ENCODE measurements at places on chromosomes 5 and 9.

DNA sequence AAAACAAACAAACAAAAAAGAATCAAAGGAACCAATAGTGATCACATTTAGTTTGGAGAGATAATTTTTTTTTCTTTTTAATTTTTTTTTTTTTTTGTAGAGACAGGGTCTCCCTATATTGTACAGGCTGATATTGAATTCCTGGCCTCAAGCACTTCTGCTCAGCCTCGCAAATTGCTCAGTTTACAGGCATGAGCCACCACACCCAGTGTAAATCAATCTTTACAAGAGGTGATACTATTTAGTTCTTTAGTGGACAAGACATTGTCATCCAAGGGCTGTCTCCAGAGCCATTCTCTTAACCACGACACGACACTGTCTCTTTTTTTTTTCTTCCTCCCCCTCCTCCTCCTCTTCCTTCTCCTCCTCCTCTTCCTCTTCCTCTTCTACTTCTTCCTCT is 29.6 kb downstream of the ERAP2 start:
- H3K27ac ChIP-seq = no peak overlapping the region
- DNase-seq = no peak
- H3K4me3 ChIP-seq = no peak overlapping the region

DNA sequence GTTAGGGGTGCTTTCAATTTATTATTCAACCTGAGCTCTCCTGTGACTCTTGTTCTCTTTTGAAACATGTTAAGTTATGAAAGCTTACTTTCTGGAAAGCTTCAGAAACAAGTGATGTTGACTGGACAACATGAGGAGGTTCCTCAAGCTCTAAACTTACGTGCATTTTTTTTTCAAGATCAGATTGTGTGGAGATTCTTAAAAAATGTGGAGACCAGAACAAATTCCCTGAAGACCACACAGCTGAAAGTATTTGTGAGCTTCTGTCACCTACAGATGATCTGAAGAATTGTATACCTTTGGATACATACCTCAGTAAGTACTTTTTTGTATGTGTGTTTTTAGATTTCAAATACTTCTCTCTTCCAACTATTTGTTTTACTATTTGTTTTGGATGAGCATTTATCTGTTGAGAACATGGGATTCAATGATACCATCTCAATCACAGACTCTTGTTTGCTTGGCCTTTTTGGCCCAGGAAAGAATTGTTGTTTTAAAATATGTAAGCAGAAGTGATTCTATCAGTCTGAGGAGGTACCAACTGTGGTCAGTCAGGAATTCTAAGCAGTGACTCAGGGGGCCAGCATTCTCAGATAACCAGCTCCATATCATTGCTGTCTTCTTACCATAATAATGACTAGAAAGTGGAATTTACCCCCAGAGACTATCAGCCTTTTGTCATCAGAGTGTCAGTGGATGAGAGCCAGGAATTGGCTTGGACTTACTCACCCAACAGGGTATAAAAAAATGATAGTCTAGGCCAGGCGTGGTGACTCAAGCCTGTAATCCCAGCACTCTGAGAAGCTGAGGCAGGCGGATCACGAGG is 34.4 kb upstream of the GLIPR2 start:
- H3K27ac ChIP-seq = peak overlapping the region; percentile 76
- DNase-seq = peak; percentile 41
- no peaks in the 10 kb centered on the region for H3K36me3 ChIP-seq

- no peak overlapping the region for H3K4me3 ChIP-seq
- no peak for DNase-seq
- no peaks in the 10 kb centered on the region for H3K4me1 ChIP-seq
- no peaks in the 10 kb centered on the region for H3K36me3 ChIP-seq
- no peak overlapping the region for H3K27ac ChIP-seq
- no peaks in the 10 kb centered on the region for H3K27me3 ChIP-seq
Measured at GRCh38 chr5:107129051-107129450, 541.7 kb downstream of the EFNA5 start.

GRCh38 chr5:158923799-158924551 is 175.7 kb downstream of the EBF1 start:
- H3K36me3 ChIP-seq = no peaks in the 10 kb centered on the region
- H3K4me1 ChIP-seq = no peaks in the 10 kb centered on the region
- H3K27me3 ChIP-seq = no peaks in the 10 kb centered on the region

- no peaks in the 10 kb centered on the region for H3K4me1 ChIP-seq
- H3K36me3 ChIP-seq = no peaks in the 10 kb centered on the region
- H3K4me3 ChIP-seq = no peak overlapping the region
- no peak for DNase-seq
- H3K27ac ChIP-seq = no peak overlapping the region
- no peaks in the 10 kb centered on the region for H3K27me3 ChIP-seq
Measured at GRCh38 chr5:164277720-164278119, 772.3 kb downstream of the MAT2B start.

- DNase-seq = no peak
- no peak overlapping the region for H3K27ac ChIP-seq
- no peaks in the 10 kb centered on the region for H3K36me3 ChIP-seq
- no peak overlapping the region for H3K4me3 ChIP-seq
Measured at GRCh38 chr5:29811914-29812679, 1381.4 kb upstream of the CDH6 start.

- H3K27me3 ChIP-seq = no peaks in the 10 kb centered on the region
- DNase-seq = no peak
- no peak overlapping the region for H3K27ac ChIP-seq
- no peaks in the 10 kb centered on the region for H3K4me1 ChIP-seq
- H3K36me3 ChIP-seq = no peaks in the 10 kb centered on the region
Measured at GRCh38 chr5:158848634-158849033, 251.1 kb downstream of the EBF1 start.

DNA sequence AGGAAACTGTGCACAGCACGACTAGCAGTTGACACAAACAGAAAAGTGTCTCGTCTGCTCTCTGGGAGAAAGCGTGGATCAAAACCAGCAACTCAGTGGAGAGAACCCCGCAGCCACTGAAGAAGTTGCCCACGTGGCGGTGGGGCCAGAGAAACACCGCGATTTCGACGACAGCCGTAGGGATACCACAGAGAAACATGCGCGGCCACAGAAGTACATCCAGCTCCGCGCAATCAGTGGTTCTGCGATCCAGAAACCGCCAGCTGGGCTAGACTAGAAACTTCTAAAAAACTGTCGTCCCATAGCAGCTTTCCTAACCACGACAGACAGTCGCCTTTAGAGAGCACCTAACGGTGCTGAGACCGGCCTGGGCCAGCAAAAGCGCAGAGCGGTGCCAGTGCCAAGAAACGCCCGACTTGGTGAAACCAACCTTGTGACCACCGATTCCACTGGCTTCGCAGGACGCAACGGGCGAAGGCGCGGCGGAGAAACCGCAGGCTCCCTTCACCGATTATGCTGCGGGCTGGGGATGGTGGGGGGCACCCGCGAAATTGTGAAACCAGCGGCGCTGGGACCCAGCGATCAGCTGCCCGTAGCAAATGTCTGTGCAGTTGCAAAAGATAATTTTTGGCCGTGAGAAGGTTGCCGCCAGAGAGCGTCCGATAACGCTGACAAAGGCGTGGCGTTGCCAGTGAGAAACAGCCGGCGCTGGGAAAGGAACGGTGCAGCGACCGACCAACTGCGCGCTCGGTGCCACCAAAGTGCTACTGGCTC is 2.7 kb upstream of the ANXA2R start:
- H3K36me3 ChIP-seq = no peaks in the 10 kb centered on the region
- no peaks in the 10 kb centered on the region for H3K27me3 ChIP-seq
- DNase-seq = peak; percentile 77
- peak overlapping the region; percentile 94 for H3K27ac ChIP-seq
- H3K4me1 ChIP-seq = no peaks in the 10 kb centered on the region

DNA sequence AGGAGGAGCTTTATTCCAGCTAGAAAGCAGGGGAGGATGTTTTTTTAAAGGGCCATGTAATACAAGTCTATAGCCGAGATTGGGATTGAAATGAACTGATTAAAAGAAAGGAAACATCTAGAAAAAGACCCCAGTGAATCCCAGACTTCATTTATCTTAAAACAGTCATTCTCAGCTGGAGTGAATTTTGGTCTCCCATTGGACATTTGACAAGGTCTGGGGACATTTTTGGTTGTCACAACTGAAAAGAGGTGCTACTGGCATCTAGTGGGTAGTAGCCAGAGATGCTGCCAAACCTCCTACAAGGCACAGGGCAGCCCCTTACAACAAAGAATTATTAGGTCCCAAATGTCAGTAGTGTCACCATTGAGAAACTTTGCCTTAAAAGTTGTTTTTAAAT is 16.3 kb upstream of the SPINK4 start:
- H3K27me3 ChIP-seq = no peaks in the 10 kb centered on the region
- H3K27ac ChIP-seq = no peak overlapping the region
- no peaks in the 10 kb centered on the region for H3K36me3 ChIP-seq

DNA sequence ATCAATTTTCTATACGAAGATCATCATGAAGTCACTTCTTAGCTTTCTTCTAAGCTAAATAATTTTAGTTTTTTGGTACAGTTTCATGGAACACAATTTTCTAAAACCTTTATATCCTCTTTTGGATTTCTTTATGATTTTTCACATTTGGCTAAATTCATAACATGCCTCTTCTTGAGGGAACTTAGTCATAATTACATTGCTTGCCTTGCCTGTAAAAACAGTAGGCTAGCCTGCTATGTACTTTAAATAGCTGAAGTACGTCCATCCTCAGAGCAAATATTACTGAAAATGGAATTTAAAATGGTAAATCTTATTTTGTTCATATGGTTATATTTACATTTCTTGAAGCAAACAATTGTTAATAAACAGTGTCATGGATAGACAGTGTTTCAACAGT is 225.0 kb downstream of the VPS13A start:
- H3K36me3 ChIP-seq = no peaks in the 10 kb centered on the region
- no peaks in the 10 kb centered on the region for H3K4me1 ChIP-seq
- H3K4me3 ChIP-seq = no peak overlapping the region
- no peak overlapping the region for H3K27ac ChIP-seq
- DNase-seq = no peak
- no peaks in the 10 kb centered on the region for H3K27me3 ChIP-seq

- no peaks in the 10 kb centered on the region for H3K36me3 ChIP-seq
- H3K27me3 ChIP-seq = no peaks in the 10 kb centered on the region
Measured at GRCh38 chr5:6424110-6424659, 24.5 kb upstream of the UBE2QL1 start.

GRCh38 chr9:18137815-18138214 is 336.1 kb upstream of the ADAMTSL1 start:
- H3K36me3 ChIP-seq = no peaks in the 10 kb centered on the region
- no peak for DNase-seq
- H3K27me3 ChIP-seq = no peaks in the 10 kb centered on the region

- H3K4me3 ChIP-seq = no peak overlapping the region
- H3K27me3 ChIP-seq = no peaks in the 10 kb centered on the region
- no peaks in the 10 kb centered on the region for H3K36me3 ChIP-seq
- H3K27ac ChIP-seq = no peak overlapping the region
- no peaks in the 10 kb centered on the region for H3K4me1 ChIP-seq
Measured at GRCh38 chr9:68904454-68904853, 109.5 kb downstream of the PRKACG start.

DNA sequence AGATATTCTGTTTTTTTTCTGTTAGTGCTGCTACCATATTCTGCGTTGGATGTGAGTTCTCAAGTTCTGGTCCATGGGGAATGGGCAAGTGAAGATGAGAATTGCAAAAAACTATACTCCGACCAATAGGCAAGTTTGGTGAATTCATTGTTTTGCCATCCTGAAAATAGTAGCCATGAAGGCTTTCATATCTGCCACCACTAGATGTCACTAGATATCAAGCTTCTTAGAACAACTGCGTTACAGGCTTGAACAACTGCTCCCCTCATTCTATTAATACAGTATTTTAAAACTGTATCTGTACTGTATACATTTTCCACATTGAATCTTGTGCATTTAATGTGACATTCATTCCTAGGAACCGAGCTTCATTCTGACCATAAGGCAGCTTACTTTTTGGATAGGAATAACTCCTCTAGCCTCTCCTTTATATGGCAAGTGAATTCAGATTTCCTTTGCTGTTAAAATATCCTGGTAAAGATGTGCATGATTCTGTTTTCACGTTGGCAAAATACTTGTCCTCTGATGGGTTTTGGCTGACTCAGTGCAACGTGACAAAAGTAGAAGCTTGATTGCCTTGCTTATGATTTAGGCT is 163.6 kb downstream of the SREK1 start:
- no peak overlapping the region for H3K4me3 ChIP-seq
- H3K27ac ChIP-seq = no peak overlapping the region
- H3K27me3 ChIP-seq = no peaks in the 10 kb centered on the region
- peak; percentile 39 for DNase-seq
- no peaks in the 10 kb centered on the region for H3K36me3 ChIP-seq
- no peaks in the 10 kb centered on the region for H3K4me1 ChIP-seq

DNA sequence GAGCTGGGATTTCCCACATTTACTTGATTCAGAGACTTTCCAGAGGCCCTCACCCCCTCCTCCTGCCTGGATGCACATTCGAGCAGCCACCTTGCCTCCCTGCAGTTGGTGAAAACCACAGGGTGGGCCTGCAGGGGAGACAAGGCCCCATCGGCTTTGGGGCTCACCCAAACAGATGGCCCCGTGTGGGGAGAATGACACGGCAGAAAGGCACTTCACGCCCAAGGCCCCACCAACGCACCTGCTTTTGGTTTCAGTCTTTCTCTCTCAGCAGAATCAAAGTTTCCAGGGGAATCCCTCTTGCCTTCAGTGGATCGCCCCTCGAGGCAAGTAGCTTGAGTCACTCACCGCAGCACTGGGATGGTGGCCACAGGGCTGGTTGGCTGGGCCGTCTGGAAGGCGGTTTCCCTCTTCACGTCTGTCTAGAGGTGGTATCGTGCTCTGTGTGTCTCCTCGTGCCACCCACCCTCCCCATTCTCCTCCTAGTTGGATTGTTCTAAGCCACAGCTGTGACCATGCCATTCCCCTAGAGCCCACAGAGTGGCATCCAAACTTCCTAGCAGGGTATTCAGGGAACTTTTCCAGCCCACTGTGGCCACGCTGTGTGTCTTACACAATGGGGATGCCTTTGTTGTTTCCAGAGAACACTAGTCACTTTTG is 31.8 kb downstream of the SEC61B start:
- H3K4me3 ChIP-seq = no peak overlapping the region
- DNase-seq = no peak
- no peaks in the 10 kb centered on the region for H3K4me1 ChIP-seq
- no peak overlapping the region for H3K27ac ChIP-seq

DNA sequence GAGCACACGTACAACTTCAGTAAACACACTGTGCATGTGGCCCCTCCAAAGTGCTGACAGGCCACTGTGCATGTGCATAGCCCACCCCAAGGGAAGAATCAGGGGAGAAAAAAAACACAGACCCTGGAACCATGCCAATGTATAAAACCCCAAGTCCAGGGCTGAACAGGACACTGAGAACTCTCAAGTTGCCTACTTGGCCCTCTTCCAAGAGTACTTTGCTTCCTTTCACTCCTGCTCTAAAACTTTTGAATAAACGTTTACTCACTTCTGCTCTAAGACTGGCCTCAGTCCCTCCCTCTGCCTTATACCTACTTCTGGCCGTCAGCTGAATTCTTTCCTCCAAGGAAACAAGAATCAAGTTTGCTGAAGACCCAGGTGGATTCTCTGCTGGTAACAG is 77.7 kb upstream of the NFIB start:
- H3K27me3 ChIP-seq = no peaks in the 10 kb centered on the region
- no peak overlapping the region for H3K4me3 ChIP-seq
- no peak for DNase-seq
- no peaks in the 10 kb centered on the region for H3K4me1 ChIP-seq
- no peak overlapping the region for H3K27ac ChIP-seq

- no peaks in the 10 kb centered on the region for H3K27me3 ChIP-seq
- no peak for DNase-seq
Measured at GRCh38 chr9:70935856-70936255, 185.6 kb downstream of the TRPM3 start.

- H3K27ac ChIP-seq = no peak overlapping the region
- no peaks in the 10 kb centered on the region for H3K36me3 ChIP-seq
- no peaks in the 10 kb centered on the region for H3K27me3 ChIP-seq
- H3K4me3 ChIP-seq = no peak overlapping the region
Measured at GRCh38 chr5:76007904-76008303, 75.3 kb upstream of the SV2C start.

- no peak for DNase-seq
- H3K27ac ChIP-seq = no peak overlapping the region
- H3K27me3 ChIP-seq = no peaks in the 10 kb centered on the region
- no peak overlapping the region for H3K4me3 ChIP-seq
Measured at GRCh38 chr9:94813379-94813778, 86.9 kb downstream of the AOPEP start.

Data from prostate gland (tissue), 2 donors.